ENCODE measurements at places on chromosomes 16 and 17.

- DNase-seq = peak; percentile 53
These were observed 3.9 kb downstream of the GFAP start for GRCh38 chr17:44911133-44912001.

GRCh38 chr17:15510361-15510760 is 42.9 kb upstream of the CDRT4 start:
- no peak for DNase-seq

DNA sequence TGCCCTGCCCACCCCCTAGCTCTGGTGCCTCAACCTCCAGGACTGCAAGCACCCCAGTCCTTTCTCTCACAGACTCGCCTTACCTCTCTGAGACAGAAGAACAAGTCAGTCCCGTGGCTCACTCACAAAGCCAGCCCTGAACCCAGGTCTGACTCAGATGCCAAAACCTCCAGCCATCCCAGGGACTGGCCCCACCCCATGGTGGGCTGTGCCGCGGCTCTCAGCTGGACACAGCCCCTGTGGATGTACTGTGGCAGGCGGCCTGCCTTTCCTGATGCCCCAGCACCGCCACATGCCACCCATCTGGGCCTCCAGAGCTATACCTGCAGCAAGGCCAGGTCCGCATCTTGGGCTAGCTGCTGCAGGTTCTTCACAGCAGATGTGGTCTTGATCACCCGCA is 19.8 kb downstream of the MPG start:
- DNase-seq = no peak

GRCh38 chr17:59439262-59439661 is 107.8 kb downstream of the YPEL2 start:
- no peak for DNase-seq

DNA sequence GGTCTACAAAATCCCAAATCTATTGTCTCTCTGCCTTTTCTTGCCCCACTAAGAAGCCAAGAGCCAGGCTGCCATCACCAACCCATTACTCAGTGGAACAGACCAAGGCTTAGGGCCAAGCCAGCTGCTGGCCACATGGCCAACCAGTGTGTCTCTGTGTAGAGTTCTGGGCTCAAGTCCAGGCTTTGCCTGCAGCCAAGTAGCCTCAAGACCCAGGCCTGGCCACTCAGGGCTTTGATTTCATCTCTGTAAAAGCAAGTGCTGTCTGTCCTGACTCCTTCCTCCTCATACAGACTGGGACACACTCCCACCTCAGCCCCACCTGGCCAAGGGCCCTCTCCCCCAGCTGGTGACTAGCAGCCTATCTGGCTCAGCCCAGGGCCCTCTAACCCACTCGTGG is 14.6 kb downstream of the SREBF1 start:
- DNase-seq = peak; percentile 50

- DNase-seq = peak; percentile 30
These were observed 11.9 kb downstream of the PIEZO1 start for GRCh38 chr16:88772871-88773811.

DNA sequence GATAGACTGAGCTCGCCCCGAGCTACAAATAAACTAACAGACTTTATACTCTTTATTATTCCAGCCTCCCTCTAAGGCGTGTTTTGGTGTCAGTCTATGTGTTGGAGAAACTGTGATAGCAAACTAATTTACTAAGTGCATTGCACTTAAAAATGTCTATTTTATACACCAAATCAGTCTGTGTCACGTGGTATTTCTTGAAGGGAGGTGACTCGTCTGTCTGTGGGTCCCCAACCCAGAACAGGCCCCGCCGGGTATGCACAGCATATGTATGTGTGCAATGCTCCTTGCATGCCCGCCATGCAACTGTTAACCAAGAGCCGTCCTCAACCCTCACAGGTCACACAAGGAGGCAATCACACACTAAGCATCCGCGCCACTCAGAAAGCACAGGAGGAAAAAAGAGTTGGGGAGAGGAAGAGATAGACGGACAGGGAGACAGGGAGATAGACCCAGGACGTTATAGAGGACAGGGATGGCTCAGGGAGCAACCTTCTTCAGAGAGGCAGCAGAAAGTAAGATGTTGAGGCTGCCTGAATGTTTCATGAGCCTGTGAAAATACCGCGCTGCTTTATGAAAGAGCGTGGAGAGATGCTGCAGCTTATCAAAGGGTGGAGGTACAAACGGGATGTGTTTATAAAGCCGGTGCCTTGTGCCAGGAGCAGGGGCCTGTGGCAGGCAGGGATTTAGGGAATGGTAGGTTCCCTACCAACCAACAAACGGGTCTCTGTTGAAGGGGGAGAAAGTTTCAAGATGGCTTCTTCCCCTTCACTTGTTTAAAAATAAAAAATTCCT is 4.2 kb downstream of the RBFOX3 start:
- DNase-seq = no peak

DNA sequence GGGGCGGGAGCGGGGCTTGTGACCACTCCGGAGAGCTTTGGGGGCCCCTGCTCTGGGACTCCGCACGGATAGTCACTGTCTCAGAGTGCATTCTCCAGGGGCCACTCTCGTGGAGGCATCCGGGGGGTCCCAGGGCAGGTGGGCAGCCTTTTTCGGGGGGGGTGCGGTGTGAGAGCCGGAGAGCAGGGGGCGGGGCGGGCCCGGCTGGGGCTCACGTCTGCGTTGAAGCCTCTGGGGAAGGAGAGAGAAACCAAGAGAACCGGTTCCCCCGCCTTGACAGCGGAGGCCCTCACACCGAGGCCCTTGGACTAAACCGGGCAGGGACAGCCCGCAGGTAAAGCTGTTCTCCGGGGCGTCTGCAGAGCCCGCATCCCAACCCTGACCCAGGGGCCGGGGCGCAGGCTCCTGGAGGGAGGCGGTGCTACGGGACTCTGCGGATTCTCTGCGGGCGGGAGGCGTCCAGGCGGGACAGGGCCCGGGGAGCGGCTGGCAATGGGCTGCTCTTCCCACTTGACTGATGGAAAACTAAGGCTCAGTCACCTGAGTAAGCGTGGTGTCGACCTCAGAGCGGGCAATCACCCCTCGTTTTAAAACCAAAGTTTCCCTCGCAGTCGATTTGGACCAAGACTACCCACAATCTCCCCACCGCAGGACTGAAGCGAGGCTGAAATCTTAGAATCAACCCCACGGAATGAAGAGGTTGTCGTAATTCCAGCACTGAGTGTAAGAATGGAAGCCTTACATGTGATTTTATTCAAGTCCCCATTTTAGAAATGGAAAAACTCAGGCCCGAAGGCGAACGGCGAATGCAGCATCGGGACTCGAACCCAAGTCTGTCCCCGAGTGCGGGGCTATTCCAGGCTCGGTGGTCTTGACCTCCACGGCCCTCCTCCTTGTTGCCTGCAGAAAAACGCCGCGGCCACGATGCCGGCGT is 49.6 kb upstream of the AMZ2 start:
- no peak for DNase-seq

DNA sequence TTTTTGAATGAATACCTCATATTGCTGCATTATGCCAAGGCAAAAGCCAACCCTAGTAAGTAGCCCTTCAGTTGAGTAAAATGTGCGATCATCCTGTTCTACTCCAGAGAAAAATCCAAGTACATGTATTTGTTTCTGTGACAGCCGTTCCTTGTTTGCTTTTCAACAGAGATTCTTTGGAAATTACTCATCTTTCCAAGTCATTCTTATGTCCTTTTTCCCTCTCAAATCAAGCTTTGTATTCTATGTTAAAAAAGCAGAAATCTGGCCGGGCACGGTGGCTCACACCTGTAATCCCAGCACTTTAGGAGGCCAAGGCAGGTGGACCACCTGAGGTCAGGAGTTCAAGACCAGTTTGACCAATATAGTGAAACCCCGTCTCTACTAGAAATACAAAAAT is 112.9 kb upstream of the HAS3 start:
- no peak for DNase-seq
